HepG2 (cell line): ENCODE measurements at places on chromosomes 2 and 18. TPM values are rescaled to one million over a fixed set of nuclear protein-coding genes. Genes with fewer than 3 reads are reported as not detected.

MSH2 gene
- 76.3 and 125 TPM in 2 replicates for total RNA-seq

TRIM43 gene
- total RNA-seq = not detected in 2 replicates

ARHGAP15 gene
- total RNA-seq = not detected in 2 replicates

REG1B gene
- total RNA-seq = not detected in 2 replicates

ABHD1 gene
- 0.04 TPM in 1 of 2 replicates, not detected in the other for total RNA-seq

TCF4 gene
- total RNA-seq = not detected in 2 replicates

GCKR gene
- total RNA-seq = 6.9 and 15.2 TPM in 2 replicates

RAB6C gene
- not detected in 2 replicates for total RNA-seq

LIMS3 gene
- total RNA-seq = 0.69 and 1.3 TPM in 2 replicates

ASIC4 gene
- total RNA-seq = not detected in 2 replicates

MTHFD2 gene
- total RNA-seq = 188 and 281 TPM in 2 replicates

FIGN gene
- total RNA-seq = 6.6 and 11.6 TPM in 2 replicates

ACVR1 gene
- total RNA-seq = 2.3 and 2.8 TPM in 2 replicates

- DNase-seq = no peak
Observed at GRCh38 chr18:389658-390357, 110.7 kb downstream of the COLEC12 start.

GRCh38 chr2:6353669-6354068, 512.0 kb downstream of the CMPK2 start:
- no peak for DNase-seq

DNA sequence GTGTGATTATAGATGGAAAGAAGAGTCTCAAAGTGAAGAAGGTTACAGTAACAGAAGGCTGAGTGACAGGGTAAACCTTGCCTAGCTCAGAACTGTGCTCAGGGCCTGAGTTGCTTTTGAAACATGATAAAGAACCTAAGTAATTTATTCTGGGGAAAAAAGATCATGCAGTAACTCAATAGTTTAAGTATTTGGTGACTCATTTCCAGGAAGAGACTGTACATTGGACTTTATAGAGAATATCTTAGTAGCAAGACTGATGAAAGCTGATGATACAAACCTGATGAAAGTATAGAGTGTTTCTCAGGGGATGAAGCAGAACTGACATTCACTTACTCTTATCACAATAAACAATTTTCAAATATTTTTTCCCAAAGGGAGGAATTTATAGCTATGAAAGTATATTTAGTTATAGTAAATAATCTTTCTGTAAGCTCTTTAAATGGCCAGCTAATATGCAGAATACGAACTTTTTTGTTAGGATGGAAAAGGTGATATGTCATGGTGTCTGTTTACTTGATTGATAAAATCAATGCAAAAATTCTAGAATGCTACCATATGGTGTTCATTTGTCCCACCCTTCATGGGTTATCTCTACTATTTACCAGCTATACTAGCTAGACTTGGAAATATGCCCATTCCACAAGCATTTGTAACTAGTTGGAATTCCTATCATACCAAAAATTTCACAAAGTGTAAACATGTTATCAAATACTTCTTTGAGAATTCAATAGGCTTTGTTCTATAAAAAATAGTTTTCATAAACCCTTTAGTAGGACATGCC, 1265.5 kb upstream of the ACVR2A start:
- DNase-seq = peak; percentile 44

GRCh38 chr2:183409662-183410061, 285.4 kb downstream of the NUP35 start:
- no peak for DNase-seq

DNA sequence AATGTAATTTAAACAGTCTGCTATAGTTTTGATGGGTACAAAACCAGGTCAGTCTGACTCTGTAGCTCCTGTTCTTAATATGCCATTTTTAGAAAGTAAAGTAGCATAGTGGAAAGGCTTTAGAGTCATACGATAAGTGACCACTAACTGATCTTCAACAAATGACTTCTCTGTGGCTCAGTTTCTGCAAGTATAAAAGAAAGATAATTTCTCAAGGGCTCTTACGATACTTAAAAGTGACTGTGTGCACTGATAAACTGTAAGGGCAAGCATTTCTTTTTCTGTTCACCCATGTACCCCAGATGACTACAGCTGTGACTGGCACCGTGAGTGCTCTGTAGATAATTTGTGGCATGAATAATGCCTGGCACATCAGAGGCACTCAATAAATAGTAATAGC, 178.7 kb downstream of the LCLAT1 start:
- no peak for DNase-seq

DNA sequence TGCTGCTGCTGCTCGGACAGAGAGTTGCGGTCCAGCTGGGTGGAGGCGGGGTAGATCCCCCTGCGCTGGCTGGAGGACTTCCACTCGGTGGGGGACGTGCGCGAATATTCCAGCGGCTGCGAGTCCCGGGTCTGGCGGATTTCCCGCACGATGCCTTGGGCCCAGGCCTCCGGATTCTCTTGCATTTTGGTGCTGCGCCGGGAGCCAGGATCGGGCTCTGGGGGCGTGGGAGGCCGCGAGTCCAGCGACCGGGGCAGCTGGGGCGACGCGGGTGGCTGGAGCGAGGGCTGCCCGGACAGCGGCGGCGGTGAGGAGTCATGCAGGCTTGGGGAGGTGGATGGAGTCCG, 4.8 kb downstream of the NT5C1B start:
- no peak for DNase-seq

- DNase-seq = no peak
Observed at GRCh38 chr2:227921648-227922047, 50.2 kb downstream of the DAW1 start.

DNA sequence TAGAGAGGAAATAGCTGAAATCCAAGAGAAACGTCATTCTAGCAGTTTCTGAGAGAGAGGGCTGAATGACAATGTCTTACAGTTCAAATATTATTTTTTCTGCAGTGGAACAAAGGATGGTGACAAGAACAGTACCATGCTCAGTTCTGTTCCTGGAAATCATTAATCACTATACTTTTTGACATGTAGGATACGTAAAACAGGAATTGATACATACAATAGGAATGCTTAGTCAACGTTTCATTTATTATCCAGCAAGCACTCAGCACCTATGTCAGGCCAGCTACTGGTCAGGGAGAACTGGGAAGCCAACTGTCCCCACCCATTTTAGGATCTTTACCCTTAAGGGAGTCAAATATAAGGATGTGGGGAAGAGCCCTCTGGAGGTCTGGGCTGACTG, 114.7 kb downstream of the DHRS9 start:
- no peak for DNase-seq

- no peak for DNase-seq
Observed at GRCh38 chr18:11308499-11308898, 159.1 kb upstream of the PIEZO2 start.

GRCh38 chr2:96305979-96306308, 598 bp upstream of the SNRNP200 start:
- no peak for DNase-seq

GRCh38 chr2:190540048-190540447, 5.5 kb upstream of the NEMP2 start:
- no peak for DNase-seq

- DNase-seq = no peak
Observed at GRCh38 chr2:101282980-101283379, 25.5 kb downstream of the RNF149 start.

DNA sequence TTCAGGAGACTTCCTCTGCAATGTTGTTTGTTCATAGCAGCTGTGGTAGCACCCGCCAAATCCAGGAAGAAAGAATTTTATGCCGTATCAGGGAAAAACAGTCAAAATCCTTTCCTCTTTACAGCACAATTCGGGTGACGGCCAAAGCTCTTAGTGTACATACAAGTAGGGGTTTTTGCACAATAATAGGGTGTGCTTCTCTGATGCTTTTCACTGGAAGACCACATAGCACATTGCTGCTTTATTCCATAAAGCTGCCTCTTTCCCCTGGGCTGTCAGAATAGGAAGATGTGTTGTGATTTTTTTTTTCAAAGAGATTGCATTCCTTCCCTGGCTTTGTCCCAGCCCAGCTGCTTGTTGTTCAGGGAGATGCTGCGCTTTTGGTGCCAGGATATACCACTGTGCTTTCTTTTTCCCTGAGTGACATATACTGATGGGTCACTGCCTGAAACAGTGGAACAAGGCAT, 27.2 kb upstream of the LANCL1 start:
- DNase-seq = no peak

- DNase-seq = no peak
Observed at GRCh38 chr2:161138429-161138828, 21.8 kb upstream of the TANK start.

- DNase-seq = no peak
Observed at GRCh38 chr2:45470531-45470930, 140.5 kb downstream of the SRBD1 start.

DNA sequence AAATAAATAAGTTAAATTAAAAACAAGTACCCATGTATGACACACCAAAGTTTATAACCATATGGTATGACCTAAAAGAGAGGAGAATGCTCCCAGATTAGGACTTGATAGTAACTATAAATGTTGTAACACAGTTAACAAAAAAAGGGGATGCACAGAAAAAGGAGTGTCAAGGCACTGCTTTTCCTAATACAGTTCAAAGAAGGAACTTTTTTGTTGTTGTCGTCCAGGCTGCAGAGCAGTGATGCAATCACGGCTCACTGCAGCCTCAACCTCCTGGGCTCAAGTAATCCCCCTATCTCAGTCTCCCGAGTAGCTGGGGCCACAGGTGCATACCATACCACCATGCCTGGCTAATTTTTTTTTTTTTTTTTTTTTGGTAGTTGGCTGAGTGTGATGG, 2.7 kb downstream of the NARS1 start:
- DNase-seq = no peak

- no peak for DNase-seq
Observed at GRCh38 chr2:100877555-100877954, 57.6 kb downstream of the NPAS2 start.

- no peak for DNase-seq
Observed at GRCh38 chr2:184646177-184646576, 47.8 kb downstream of the ZNF804A start.

GRCh38 chr2:134023854-134024253, 230.0 kb upstream of the MGAT5 start:
- DNase-seq = no peak

DNA sequence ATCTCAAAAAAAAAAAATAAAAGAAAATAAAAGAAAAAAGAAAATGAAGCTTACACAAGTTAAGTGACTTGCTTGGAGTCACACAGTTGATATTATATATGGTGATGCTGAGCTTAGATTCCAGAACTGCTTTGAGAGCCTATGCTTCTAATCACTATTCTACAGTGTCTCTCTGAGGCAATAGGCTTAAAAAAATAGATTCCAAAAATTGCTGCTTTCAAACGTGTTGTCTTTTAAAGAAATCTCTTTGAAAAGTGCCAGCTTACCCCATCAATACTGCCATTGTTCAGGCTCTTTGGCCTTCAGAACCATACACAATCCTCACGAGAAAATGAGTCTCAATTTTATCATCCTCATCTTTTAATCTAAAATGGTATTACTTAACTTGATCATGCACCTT, 102.6 kb downstream of the CDK15 start:
- no peak for DNase-seq

DNA sequence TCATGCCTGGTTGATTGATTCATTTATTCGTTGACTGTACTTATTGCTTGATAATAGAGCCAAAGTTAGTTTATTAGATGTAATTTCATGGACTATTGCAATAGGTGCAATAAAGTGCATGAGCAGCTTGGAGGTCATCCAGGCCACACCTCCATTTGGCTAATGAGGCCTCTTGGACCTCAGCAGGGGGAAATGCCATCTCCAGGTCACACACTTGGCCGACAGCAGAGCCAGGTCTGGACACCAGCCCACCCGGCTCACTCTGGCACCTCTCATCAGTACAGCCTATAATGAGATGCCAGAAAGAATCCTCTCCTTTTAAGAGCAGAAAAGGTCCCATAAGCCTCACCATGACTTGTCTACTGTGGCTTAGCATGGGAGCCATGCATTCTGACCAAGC, 71.2 kb upstream of the AFF3 start:
- no peak for DNase-seq

DNA sequence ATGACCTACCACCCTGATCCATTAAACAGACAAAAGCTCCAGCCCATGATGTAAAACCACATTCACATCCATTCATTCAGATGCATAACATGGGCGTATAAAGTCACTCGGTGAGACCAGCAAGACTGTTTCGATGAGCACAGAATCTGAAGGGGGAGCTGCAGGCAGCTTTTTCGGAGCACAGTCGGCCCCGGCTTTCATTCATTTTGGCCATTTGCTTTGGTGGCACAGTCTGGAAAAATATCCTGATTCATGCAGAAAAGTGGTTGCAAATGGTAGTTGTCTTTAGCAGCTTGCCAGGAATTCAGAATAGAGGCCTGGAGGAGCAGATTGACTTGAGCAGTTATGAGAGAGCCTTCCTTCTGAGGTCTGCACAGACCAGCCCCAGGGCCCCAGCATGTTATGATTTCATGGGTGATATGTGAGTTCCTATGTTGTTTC, 11.2 kb downstream of the ARID5A start:
- no peak for DNase-seq

DNA sequence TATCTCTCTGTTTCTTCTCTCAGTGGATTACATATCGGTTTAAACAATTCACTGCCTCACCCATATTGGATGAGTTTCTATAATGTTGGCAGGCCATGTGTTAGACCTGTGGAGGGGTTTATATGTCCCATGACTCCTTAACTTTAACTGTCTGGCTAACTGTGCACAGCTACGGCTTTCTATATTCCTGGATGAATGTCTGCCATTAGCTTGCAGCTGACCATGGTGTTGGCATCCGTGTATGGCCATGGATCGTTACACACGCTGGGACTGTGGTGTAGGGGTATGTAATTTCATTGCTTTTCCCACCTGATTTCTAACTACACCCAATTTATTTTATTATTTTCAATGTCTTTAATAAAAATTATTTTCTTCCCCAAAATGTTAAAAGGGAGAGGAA, 3.3 kb upstream of the TANC1 start:
- no peak for DNase-seq

DNA sequence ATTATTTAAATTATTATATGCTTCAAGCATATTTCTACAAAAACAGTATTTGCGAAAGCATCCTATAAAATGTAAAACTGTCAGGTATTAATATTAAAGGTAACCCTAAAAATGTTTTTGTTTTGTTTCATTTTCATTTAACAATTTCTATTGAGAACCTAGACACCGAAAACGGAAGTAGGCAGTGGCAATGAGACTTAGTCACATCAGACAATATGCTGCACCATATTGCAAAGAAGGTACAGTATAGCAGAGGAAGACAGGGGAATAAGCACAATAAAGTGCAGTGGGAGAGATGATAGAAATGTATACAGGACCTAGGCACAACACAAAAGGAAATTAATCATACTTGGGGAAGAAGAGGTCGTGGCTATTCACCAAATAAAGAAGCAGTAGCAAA, 12.2 kb downstream of the SCN1A start:
- DNase-seq = no peak

- DNase-seq = peak; percentile 13
Observed at GRCh38 chr18:35458271-35458670, 39.5 kb downstream of the INO80C start.
